ENCODE measurements at places on chromosomes 12 and 14. TPM values are rescaled to one million over a fixed set of nuclear protein-coding genes. Genes with fewer than 3 reads are reported as not detected.

- peaks cover 4% of the 10 kb centered on the region for H3K4me1 ChIP-seq
- no peak overlapping the region for H3K4me3 ChIP-seq
- no peak overlapping the region for H3K27ac ChIP-seq
- H3K27me3 ChIP-seq: peaks cover 19% of the 10 kb centered on the region
These were observed 28.0 kb downstream of the NUAK1 start for GRCh38 chr12:106110626-106111300.

- peaks cover 2% of the 10 kb centered on the region for H3K27me3 ChIP-seq
- no peak overlapping the region for H3K27ac ChIP-seq
- H3K36me3 ChIP-seq: peaks cover 5% of the 10 kb centered on the region
- peak overlapping the region; percentile 75 for H3K4me3 ChIP-seq
- no peak for DNase-seq
- H3K4me1 ChIP-seq: peaks cover 16% of the 10 kb centered on the region
These were observed 121.2 kb downstream of the PRICKLE1 start for GRCh38 chr12:42468341-42468821.

DNA sequence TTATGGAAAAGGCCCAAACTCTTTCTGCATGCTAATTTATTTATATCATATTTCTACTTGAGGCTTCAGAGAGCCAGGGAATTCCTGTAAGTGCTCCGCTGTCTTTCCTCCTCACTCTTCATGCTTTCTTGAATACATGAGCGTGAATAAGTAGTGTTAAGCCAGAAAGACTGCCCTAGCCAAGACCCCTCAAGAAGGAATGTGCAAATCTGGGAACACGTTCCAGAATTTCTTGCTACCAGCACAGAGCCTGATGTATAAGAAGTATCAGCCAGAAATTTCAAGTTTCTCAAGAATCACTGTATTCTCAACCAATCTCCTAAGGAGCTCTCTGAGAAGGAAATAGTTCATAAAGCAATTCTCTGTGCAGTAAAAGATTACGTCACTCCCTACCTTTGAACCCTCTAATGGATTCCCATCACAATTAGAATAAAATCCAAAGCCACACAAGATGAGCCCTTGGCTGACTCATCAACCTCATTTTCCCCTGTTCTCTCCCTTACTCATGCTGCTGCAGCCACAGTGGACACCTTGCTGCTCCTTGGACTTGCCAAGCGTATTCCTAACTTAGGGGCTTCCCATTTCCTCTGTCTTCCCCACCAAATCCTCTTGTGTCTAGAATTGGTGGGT, 6.9 kb upstream of the TSPAN8 start:
- no peaks in the 10 kb centered on the region for H3K27me3 ChIP-seq
- H3K4me1 ChIP-seq: no peaks in the 10 kb centered on the region

GRCh38 chr12:28939427-28939826, 209.7 kb upstream of the FAR2 start:
- DNase-seq: no peak
- H3K36me3 ChIP-seq: no peaks in the 10 kb centered on the region
- H3K27me3 ChIP-seq: no peaks in the 10 kb centered on the region
- H3K4me3 ChIP-seq: no peak overlapping the region
- no peaks in the 10 kb centered on the region for H3K4me1 ChIP-seq
- no peak overlapping the region for H3K27ac ChIP-seq

DNA sequence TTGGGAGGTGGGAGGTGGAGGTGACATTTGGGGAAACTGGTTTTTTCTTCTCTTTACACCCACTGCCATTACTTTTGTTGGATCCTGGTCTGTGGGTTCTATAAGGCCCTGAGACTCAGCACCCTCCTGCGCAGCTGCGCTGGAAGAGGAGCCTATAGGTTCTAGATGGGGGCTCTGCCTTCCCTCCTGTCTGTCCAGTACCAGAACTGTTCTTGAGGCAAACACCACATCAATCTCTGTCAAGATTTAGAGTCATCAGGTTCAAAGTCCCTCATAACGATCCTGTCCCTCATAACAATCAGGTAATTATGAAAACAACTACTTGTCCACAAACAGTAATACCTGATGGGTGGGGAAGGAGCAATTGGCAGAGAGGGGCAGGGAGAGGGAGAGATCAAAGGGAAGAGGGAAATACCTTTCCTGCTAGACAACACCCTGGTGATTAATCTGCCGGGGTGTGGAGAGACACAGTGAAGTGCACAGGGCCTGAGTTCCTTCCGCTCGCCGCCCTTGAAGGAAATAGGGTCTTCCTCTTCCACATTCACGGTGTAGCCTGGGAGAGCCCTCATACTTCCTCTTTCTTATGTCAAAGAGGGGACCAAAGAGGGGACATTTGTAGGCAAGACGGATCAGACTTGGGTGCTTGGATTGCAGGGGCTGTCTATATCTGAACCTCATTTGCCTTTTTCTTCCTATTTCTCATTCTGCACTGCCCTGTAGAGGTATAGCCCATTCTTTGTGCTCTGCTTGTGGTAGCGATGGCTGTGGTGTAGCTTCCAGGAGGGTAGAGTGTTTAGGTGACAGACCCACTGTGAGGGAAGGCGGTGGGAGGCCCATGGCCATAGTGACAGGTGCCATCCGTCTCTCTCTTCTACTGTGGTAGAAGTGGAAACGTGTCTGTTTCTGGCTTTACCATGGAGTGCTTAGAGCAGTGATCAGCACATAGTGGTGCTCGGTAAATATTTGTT, 12.6 kb downstream of the GPRC5A start:
- no peak for DNase-seq
- peaks cover 6% of the 10 kb centered on the region for H3K27me3 ChIP-seq
- no peak overlapping the region for H3K27ac ChIP-seq
- no peak overlapping the region for H3K4me3 ChIP-seq
- H3K36me3 ChIP-seq: no peaks in the 10 kb centered on the region
- peaks cover 7% of the 10 kb centered on the region for H3K4me1 ChIP-seq

DNA sequence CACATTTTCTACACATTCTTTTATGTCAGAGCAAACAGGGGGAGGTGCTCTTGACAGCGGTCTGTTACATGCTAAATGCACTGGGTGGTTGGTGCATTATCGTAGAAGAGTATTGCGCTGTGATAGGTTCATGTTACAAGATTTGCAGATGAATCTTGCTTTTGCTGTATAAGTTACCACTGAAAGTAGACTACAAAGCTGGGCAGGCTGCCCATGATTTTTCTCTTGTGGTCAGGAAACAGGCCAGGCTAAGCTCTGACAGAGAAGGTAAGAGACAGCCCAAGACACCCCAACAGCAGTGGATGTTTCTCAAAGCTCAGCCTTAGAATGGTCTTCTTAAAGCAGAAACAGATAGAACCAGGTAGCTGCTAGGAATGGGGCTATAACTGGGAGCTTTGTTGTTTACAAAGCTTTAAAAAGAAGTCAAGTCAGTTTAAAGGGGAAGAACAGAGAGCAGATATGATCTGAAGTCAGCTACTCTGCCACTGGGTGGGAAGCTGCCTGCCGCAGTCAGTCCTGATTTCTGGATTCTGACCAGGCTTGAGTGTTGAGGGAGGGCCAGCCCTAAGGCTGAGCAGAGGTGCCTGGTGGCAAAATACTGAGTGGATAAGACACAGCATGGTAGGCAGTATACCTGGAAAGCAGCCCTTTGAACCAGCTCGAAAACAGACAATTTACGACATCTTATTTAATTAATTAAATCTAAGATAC, 9.4 kb downstream of the KCNA1 start:
- H3K4me1 ChIP-seq: peaks cover 4% of the 10 kb centered on the region
- no peak overlapping the region for H3K27ac ChIP-seq
- H3K4me3 ChIP-seq: no peak overlapping the region
- H3K36me3 ChIP-seq: no peaks in the 10 kb centered on the region

DNA sequence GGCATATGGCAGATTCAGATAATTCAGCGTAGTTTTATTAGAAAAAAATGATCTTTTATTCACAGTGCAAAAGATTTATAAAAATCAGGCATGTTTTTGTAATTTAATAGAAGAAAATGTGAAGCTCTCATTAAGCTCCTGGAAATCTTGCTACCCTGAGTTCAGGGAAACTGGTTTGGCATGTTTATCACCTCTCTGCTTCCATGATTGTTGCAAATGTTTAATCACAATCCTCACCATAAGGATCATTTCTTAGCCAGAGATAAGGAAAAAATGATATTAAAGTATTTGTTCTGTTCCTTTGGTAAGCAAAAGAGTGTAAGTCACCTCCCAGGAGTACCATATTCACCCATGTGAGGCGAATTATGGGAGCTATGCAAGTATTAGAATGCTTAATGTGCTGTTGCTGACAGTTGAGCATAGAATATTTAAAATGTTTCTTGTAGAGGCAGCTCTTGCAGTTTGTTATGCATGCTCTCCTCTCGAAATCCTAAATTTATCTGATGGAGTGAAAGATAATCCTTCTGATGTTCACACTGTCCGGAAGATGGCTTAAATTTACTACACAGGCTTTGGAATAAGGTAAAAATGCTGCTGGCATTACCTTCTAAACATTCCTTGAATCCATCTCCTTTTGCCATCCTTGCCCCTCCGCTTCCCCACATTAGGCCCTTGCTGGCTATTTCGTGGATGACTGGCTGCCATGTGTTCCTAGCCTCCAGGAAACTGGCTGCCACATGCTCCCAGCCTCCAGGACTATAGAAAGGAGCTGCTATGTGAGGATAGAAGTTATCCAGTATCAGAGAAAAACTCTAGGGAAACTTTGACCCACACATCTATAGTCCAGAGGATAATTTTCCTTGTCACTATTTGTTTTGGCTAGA, 115.8 kb upstream of the CCDC198 start:
- no peak overlapping the region for H3K27ac ChIP-seq
- H3K4me1 ChIP-seq: peaks cover 1% of the 10 kb centered on the region
- DNase-seq: no peak

DNA sequence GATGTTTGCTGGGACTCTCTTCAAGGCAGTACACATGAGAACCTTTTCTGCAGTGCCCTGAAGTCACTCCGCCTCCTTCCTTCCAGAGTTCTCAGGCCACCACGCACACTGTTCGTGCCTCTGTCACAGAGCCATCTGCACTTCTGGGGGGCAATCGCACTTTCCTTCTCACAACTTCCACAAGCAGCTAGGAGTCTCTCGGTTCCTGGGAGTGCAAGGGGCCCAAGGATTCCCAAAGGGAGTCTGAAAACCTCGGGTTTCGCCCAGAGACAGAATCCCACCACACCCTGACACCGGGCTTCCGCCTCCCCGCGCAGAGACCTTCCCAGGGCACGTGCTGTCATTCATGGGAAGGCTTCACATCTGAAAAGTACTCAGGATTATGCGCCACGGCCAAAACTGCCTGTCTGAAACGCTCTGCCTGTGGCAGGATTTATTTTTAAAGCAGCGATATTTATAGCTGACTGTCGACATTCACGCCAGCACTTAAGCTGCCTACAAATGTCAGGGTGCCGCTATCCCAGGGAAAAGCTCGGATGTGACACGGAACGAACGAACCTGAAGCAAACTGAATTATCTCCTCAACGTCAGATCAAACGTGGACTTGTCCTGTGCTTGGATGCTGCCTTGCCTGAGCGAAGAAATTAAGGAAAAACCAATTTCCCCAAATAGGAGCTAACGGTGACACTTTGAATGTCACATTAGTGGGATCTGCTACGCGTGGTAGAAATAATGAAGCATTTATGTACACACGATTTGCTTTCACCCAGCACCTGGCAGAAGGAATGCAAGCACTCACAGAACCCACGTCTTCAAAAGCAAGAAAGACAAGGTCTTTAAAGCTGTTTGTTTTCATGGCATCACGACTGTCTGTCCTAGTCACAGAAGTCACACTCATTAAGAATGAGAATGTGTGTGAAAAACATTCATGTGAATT, 154.0 kb downstream of the PIWIL1 start:
- H3K36me3 ChIP-seq: no peaks in the 10 kb centered on the region
- peaks cover 2% of the 10 kb centered on the region for H3K27me3 ChIP-seq
- no peaks in the 10 kb centered on the region for H3K4me1 ChIP-seq
- DNase-seq: no peak
- H3K27ac ChIP-seq: no peak overlapping the region

- H3K4me3 ChIP-seq: no peak overlapping the region
- DNase-seq: no peak
- peaks cover 39% of the 10 kb centered on the region for H3K36me3 ChIP-seq
- H3K27me3 ChIP-seq: no peaks in the 10 kb centered on the region
These were observed 41.6 kb downstream of the RNF34 start for GRCh38 chr12:121441555-121441954.

INSM2 gene
- total RNA-seq: not detected

DNA sequence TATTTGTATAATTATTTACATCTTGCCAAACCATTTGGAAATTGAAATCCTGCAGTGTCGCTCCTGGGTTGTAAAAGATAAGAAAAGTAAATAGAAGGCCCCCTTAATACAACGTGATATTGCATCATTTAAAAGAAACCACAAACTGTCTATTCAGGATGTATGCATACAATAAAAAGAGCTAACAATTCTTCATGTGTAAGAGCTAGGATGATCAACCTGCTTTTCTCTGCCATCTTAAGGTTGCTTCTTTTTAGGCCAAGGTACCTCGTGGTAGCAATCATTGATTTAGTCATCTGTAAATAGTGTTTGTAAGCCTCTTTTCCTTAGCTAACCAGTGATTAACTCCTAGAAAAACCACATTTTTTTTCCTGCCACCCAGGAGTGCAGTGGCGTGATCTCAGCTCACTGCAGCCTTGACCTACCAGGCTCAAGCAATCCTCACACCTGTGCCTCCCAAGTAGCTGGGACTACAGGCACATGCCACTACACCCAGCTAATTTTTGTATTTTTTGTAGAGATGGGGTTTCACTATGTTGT, 3.3 kb upstream of the USP44 start:
- no peaks in the 10 kb centered on the region for H3K27me3 ChIP-seq
- no peak for DNase-seq
- H3K4me1 ChIP-seq: peaks cover 33% of the 10 kb centered on the region
- peak overlapping the region; percentile 80 for H3K27ac ChIP-seq
- peak overlapping the region; percentile 62 for H3K4me3 ChIP-seq

DNA sequence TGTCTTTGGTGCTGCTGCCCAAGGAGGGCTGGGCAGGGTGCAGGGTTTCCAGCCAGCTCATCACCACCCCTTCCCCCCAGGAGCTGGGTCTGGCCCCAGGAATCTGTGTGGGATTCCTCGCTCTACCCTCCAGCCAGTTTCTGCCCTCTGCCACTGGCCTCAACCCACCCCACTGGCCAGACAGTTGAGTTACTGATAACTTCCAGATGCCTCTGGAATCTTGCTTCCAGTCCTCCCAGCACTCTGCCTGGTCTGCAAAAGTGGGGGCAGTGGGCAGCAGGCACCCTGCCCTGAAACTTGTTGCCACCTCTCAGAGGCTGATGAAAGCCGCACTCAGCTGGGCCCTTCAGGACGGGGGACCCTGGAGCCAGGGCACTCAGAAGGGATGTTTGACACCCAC, 20.1 kb upstream of the TBX3 start:
- H3K36me3 ChIP-seq: no peaks in the 10 kb centered on the region
- peaks cover 34% of the 10 kb centered on the region for H3K27me3 ChIP-seq
- H3K4me3 ChIP-seq: no peak overlapping the region
- no peak for DNase-seq

GRCh38 chr12:3455312-3455711, 35.7 kb upstream of the PRMT8 start:
- peaks cover 7% of the 10 kb centered on the region for H3K4me1 ChIP-seq

Data from activated naive CD8-positive, alpha-beta T cell treated with anti-CD3 and anti-CD28 coated beads, Interleukin-2, amount 10 ng/mL, durations not matched to agents 7 days and 5 days (primary cell).